ENCODE measurements at places on chromosomes 5 and 9.

DNA sequence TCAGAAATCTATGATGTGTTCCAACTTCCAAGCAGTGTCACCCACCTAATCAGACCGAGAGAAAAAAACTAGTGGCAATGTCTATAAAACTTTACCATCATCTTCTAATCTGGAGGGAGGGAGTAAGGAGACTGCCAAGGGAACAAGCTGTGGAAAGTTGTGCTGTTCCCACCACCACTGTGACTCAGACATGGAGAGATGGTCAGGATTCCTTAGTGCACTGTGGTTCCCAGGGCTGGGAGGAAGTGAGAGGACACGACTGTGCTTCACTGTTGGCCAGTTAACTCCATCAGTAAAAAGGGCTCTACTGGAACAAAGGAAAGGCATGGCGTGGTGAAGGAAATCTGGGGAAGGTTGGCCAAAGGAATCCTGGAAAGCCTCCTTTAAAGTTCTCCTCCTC lies 18.8 kb downstream of the TICAM2 start:
- DNase-seq = no peak

DNA sequence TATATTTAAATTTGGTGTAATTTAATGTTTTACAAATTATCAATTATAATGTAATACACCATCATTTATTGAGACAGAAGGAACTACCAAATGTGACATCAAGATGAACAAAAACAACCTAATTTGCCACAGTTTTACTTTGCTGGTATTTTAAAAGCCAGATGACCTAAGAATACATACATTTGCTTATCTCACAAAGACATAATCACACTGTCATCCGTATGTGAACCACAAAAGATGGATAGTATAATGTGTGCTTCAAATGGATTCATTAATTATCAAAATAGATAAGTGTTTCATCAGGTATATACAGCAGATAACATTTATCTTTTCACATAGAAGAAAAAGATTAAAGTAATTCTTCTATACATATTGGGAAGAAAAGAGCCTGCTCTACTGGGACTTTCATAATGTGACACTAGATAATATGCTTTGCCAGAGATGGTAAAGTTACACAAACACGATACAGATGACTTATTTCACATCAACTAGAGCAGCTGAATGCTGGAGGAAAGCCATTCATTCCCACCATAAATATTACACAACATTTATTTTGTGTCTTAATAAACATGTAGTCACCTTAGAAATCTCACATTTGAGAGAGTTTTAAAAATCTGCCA lies 278.5 kb downstream of the ISL1 start:
- no peak for DNase-seq

DNA sequence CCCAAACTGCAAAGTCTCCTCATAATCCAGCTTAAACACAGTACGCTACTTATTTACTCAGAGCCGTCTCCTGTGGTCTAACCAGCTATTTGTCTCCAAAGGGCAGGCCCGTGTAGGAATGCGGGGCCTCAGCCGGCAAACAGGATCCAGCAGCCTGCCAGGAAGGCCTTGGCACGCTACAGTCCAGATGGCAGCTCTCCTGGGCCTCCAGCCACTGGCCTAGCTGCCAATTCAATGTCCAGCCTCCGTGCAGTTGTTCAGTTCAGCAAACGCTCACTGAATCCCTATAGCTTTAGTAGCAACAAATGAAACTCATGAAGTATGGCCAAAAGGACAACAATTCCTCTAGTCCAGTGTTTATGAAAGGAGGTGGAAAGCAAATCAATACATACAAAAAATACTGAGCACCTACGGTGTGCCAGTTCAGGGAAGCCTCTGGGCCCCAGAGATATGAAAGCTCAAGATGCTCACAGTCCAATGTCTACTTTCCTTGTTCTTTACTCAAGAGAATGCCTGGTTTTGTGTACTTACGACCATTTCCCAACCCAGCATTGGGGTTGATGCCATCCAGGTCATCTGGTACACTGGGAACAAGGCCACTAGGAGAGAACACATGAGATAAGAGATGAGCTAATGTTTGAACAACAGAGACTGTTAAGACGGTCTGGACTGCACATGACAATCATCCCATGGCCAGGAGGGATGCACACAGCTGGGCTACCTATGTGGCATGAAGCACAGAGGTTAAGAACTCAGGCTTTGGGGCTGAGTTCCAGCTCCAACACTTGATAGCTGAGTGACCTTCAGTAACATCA lies 8.3 kb downstream of the CDK5RAP2 start:
- no peak for DNase-seq

- DNase-seq = no peak
These were observed 89.5 kb downstream of the PHF2 start for GRCh38 chr9:93665637-93666438.

- DNase-seq = no peak
These were observed 40.2 kb downstream of the SLC1A3 start for GRCh38 chr5:36646507-36647023.

DNA sequence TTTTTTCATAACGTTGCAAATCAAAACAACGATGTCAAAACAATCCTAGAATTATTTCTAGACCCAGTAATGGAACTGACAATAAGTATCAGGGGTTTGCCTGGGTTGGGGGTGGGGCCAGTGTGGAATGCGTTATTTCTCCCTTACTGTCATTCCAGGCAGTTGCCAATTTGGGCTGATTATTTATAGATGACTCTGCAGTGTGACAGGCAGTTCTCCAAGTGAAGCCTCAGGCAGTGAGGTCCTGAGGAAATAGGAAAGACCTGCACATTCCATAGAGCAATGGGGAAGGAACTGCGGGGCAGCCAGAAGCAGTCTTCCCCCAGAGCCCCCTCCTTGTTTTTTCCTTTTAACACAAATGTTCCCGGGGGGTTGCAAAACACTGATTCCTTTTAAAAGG lies 179.0 kb downstream of the YTHDC2 start:
- no peak for DNase-seq

GRCh38 chr9:137744632-137745183 lies 125.9 kb downstream of the EHMT1 start:
- DNase-seq = no peak

GRCh38 chr9:116267021-116267420 lies 113.4 kb downstream of the PAPPA start:
- DNase-seq = no peak

DNA sequence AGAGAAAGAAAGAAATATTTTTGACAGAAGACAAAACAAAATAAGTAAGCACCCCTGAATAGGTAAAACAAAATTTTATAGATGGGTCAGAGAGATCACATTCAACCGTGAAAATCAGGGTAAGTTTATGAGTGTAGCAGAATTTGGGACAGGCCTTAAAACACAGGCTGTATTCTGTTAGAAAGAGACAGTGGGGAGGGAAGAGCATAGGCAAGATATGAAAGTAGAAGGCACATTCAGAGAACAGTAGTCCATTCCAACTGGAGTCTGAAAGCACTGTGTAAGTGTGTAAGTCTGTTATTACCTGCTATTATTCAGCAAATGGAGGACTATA lies 38.6 kb downstream of the MRPS27 start:
- no peak for DNase-seq

DNA sequence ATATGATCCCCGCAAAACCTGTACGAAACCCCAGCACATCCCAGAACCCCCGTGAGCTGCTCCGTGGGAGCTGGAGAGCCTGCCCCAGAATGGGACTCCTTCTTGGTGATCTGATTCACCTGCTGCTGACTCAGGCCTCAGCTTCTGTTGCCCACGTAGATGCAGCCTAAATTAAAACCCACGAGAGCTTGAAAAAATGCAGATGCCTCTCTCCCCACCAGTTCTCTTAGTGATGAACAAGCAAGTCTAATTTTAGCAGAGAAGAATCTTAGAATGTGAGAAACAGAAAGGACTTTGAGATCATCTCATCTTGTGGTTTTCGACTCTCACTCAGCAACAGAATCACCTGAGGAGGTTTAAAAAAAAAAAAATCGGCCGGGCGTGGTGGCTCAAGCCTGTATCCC lies 57.6 kb downstream of the TMOD1 start:
- DNase-seq = no peak

GRCh38 chr9:112823257-112823656 lies 67.4 kb downstream of the SLC46A2 start:
- DNase-seq = no peak

- DNase-seq = no peak
These were observed 23.3 kb downstream of the CEP72 start for GRCh38 chr5:635306-636055.

- DNase-seq = no peak
These were observed 418.2 kb downstream of the TUSC1 start for GRCh38 chr9:25260046-25260445.

GRCh38 chr5:52825826-52826225 lies 38.1 kb downstream of the ITGA1 start:
- DNase-seq = no peak

GRCh38 chr9:85610074-85610860 lies 131.5 kb downstream of the AGTPBP1 start:
- DNase-seq = no peak

DNA sequence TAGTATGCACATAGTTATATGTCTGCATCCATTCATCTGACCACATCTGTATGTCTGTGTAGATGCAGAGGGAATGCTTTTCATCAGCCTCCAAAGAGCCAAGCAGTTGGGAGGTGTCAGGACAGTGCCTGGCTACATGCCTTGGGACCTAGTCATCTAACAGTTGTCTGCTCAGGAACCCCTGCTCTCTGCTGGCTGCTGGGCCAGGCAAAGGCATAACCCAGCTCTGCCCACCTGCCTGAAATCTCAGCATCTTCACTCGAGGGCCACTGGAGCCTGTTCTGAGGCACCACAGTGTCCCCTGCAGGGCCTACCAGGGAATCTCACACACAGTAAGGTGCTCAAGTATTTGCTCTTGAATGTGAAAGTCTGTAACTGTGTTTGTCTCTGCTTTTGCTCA lies 3.7 kb downstream of the C9orf50 start:
- no peak for DNase-seq

DNA sequence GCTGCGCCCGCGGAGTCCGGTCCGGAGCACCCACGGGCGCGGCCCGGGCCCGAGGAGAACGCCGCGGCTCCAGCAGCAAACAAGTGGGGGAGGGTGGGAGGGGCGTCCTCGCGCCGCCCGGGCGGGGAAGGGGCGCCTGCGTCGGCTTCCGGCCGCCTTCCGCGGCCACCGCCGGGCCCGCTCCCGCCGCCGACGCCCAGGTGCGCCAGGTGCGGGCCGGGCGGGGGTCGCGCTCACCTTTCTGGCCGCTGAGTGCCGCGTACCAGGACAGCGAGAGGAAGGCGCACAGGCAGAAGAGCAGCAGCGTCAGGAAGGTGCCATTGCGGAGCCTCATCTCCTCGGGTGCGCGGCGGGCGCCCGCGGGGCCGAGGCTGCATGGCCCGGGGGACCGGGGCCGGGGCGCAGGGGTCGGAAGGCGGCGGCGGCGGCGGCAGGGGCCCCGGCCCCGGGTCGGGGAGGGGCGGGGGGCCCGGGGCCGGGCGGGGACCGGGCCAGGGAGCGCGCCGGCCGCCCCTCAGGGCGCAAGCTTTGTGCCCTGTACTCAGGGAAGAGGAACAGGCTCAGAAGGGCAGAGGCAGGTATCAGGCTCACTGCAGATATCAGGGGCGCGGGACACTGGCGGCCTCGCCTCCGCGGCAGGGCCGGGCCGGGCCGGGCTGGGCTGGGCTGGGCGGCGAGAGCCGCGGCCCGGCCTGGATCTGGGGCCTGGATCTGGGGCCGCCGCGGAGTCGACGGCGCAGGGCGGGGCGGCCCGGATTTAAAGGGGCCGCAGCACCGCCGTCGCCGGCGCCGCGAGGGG lies at the start of gene MGAT4B:
Gene MGAT4B (minus strand): TSS at position 617 of the 799 bp plus-strand sequence. CDS start 283 bp downstream, at position 334.
- no peak for DNase-seq

Measured in stimulated activated CD8-positive, alpha-beta memory T cell treated with anti-CD3 and anti-CD28 coated beads, Interleukin-15, amount 100 ng/mL, for 4 hours (primary cell).